Kidney tubule cell (primary cell): ENCODE measurements at places on chromosomes 5 and 9.
A peak's percentile ranks its signal among the peaks of the same experiment; 100 is the strongest.

GRCh38 chr9:11135851-11136250 is 523.0 kb upstream of the PTPRD start:
- DNase-seq, result no peak

- DNase-seq, result no peak
Observed at GRCh38 chr5:54323495-54323894, 13.1 kb upstream of the ARL15 start.

DNA sequence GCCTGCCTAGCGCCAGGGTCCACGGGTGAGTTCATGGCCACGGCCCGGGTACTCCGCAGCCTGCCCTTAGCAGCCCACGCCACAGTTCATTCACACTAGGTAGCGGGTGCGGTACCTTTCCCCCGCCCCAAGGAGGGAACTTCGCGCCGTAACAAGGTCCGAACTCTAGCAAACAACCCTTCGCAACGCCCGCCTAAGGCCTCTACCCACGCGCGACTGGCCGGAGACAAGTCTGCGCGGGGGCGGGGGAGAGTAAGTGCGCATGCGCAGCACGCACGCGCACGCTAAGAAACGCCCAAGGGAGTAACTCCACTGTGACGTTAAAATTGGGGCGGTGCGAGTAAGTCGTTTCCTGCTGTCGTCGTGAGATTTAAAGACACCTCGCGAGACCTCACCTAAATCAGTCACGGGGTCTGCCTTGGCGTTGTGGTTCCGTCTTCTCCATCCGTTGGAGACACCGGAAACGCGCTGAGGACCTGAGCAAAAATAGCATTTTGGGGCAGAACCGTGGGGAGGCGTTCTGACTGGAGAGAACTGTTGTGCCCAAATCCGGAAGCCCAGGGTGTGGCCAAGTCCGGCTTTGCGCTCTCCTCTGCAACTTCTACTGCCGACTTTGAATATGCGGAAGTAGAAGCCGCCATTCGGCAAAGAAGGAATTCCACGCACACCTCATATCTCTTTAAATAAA is at the start of gene RAPGEF6:
Gene RAPGEF6 (minus strand): TSS at position 234 of the 688 bp plus-strand sequence. CDS start 199 bp downstream, at position 35.
- DNase-seq, result peak; percentile 100

GRCh38 chr9:135517407-135517822 is 3.8 kb upstream of the LCN1 start:
- DNase-seq, result no peak

- no peak for DNase-seq
Observed at GRCh38 chr9:136875155-136875554, 9.0 kb upstream of the EDF1 start.

GRCh38 chr9:132151118-132151517 is 10.7 kb upstream of the NTNG2 start:
- no peak for DNase-seq

DNA sequence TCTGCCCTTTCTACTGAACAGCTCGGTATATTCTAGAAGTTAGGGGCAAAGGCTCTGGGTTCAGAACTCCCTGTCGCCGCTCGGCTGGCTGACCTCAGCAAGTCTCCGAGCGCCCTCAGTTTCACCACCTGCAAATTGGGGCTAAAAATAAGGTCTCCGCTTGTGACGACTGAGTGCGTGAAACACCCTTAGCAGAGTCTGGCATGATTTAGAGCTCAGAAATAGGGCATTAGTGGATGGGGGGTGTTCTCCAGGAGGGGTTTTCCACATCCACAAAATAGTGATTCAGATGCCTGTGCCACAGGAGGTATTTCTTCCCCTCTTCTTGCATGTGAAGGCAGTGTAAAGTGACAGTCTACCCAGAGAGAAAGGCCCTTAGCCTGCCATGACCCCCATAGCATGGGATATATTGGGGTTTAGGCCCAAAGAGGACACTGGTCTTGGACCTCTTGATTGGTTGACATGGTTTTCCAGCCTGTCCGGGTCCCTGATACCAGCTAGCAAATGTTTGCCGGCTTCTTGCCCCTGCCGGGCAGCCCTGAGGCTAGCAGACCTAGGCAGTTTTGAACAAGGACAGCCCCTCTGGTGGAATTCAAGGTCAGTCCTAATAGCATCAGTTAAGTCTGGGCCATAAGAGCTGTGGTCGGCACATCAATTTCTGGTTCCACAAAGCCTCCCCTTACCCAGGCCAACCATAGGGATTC is 1.4 kb downstream of the ERGIC1 start:
- DNase-seq, result peak; percentile 42

GRCh38 chr5:1665803-1666202 is 133.8 kb downstream of the MRPL36 start:
- DNase-seq, result no peak

GRCh38 chr5:17302106-17302505 is 84.7 kb downstream of the BASP1 start:
- no peak for DNase-seq

GRCh38 chr5:150295741-150296486 is 6.3 kb upstream of the CAMK2A start:
- no peak for DNase-seq

GRCh38 chr5:76804266-76804665 is 14.6 kb upstream of the F2RL1 start:
- peak; percentile 74 for DNase-seq

DNA sequence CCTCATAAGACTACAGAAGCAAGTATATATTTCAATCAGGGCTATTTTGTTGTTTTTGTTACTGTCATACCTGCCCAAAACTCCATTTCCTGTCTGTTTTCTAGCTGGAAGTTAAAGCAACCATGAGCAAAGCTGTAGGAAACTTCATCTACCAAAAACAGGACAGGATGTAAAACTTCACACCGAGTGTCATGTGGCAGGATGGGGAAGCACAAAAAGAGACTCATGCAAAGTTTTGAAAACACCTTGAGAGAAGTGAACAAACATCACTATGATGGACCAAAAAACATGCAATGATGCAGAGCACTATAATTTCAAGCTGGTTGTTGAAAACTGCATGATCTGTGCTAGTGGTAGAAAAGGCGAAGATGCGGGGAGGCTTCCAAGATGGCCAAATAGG is 6.3 kb upstream of the GZMA start:
- no peak for DNase-seq

DNA sequence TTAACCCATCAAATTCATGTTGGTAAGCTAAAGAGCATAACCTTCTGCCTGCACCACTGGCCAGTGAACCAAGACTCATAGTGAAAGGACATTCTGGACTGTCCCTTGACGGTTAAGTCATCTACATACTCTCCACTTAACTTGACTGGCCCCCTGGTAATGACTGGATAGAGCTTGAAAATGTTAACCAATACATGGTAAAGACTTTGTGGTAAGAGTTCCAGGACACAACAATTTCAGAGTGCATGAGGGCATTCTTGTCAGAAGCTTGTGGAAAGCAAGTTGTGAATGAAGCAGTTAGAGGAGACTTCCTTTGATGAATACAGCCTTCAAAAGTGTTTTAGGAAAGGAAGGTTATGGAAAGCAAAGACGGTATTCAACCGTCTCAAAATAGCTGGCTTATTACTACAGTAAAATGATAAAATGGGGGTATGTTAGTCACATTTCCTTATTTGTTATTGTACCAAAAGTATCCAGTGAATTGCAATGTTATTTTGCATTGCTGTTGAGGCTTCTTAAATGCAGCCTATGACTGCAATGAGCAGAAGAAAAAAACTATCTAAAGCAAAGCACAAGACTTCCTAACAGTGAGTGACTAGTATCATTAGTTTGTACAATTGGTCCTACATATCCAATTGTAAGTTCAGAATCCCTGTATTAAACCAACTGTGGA is 47.2 kb upstream of the DAB2 start:
- DNase-seq, result no peak

- no peak for DNase-seq
Observed at GRCh38 chr9:96204853-96205252, 97.1 kb downstream of the HSD17B3 start.

DNA sequence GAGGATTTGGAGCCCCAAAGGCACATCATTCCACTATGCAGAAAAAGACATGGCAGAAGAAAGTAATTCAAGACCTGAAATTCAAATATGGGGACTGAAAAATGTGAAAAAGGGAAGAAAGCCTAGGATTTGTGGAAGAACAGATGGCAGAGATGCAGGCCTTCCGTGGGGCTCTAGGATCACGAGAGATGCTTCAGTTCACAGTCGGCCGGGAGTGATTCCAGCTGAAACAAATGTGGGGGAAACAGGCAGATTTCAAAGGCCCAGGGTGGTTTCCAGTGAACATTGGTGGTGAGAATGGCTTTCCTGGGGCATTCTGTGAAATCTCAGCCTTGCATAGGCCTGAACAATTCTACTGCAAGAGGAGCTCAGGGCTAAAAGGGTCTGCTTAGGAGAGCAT is 34.6 kb upstream of the ZFR start:
- DNase-seq, result no peak

GRCh38 chr9:131678499-131679111 is 61.3 kb downstream of the RAPGEF1 start:
- DNase-seq, result peak; percentile 94

DNA sequence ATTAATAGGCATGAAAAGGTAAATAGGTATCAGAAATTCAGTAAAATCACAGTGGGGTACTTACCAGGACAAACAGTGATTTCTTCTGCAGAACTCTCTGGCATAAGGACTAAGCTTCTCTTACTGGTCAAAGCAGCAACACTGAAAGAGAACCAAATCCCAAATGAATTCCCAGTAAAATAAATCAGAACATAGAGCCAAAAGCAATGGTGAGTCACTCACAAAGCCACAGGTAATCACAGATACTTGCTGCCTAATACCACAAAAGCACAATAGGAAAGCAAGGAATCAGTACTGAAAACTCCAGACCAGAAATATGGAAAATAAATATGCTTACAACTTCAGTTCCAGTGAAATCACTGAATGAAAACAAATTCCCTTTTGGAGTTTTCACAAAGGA is 50.7 kb downstream of the UIMC1 start:
- DNase-seq, result peak; percentile 26

GRCh38 chr9:96388144-96388543 is 4.6 kb upstream of the SLC35D2 start:
- DNase-seq, result no peak

GRCh38 chr5:168291964-168292785 is 730 bp downstream of the WWC1 start:
- peak; percentile 37 for DNase-seq

- DNase-seq, result no peak
Observed at GRCh38 chr5:60437308-60437707, 262.7 kb downstream of the DEPDC1B start.

DNA sequence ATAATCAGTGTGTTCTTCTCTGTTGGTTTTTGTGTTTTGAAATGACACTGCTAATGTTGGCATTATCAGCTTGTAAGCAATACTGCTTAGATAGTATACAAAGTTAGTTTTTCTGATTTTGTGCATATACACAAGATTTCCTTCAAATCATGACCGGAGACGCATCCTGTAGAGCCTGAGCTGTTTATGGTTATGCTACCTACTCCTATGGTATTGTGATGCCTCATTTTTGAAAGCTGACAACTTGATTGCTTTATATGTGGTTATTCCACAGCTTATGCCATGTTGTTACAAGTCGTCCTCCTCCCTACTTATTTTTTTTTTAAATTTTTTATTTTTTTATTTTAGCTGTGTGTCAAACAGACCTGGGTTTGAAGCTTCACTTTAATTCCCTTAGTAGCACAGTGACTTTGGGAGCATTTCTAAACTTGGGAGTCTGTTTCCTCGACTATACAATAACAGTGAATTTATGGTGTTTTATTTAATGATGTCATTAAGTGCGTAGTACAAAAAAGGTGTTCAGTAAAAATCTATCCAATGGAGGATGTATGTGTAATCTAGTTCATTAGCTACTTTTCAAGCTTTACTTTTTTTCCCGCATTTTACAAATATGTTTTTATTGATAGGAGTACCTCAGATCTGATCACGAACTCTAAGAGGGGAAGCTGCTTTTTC is 59.5 kb downstream of the PARP8 start:
- DNase-seq, result no peak

GRCh38 chr9:34187891-34188240 is 9.0 kb downstream of the UBAP1 start:
- DNase-seq, result no peak

DNA sequence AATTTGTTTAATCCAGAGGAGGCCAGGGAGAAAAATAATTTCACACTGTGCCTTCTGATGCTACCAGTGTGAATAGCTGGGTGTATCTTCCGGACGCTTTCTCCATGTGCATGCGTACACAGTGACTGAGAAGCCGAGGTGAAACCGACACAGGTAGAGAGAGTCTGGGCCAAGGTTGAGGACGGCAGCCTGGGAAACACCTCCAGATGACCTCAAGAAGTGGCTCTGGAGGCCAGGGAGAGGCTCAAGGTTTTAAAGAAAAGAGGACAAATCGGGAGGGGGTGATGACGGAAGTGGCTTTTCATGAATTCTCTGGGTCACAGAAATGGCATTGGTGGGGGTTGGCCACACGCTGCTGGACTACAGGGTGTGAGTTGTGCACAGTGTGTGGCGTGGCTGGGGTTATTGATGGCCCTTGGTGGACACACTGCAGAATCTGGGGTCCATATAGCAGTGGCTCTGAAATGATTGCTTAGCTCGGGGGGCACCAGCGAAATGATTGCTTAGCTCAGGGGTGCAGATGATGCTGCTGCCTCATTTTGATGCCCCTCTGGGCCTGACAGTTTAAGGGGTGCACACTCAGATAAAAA is 34.1 kb upstream of the LRRC14B start:
- DNase-seq, result no peak

- DNase-seq, result no peak
Observed at GRCh38 chr9:126053913-126054312, 272.7 kb upstream of the MVB12B start.

- peak; percentile 45 for DNase-seq
Observed at GRCh38 chr5:169416583-169417196, 115.8 kb upstream of the SLIT3 start.

DNA sequence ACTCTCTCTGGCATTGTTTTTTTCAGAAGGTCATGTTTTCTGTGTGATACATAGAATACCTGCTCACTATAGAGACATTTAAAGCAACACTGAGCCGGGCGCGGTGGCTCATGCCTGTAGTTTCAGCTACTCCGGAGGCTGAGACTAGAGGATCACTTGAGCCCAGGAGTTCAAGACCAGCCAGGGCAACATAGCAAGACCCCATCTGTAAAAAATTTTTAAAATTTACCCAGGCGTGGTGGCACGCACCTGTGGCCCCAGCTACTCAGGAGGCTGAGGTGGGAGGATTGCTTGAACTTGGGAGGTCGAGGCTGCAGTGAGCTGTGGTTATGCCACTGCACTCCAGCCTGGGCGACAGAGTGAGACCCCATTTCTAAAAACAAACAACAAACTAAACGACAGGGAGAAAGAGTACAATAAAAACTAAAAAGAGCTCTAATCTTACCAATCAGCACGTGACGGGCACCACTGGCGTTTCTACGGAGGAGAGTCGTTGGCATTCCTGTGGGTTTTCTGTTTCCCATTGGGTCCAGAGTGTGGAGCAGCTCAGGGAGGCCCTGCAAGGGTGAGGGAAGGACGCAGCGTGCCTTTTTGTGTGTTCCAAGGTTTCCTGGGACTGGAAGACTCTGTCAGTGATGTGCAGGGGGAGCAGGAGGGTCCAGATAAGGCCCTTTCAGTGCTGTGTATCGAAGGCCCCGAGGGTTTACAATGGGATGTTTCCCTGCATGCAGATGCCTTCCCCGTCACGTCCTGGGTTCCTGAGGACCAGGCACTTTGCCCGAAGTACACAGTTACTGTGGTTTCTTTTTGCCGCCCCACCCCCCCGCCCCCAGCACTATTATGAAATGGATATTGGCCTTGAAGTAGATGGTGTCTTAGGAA is 7.2 kb upstream of the RNU6ATAC start:
- DNase-seq, result no peak
